ENCODE measurements at places on chromosomes 2 and 18. TPM values are rescaled to one million over a fixed set of nuclear protein-coding genes. Genes with fewer than 3 reads are reported as not detected.

Gene CCDC102B
- total RNA-seq = 1.7 TPM

Gene COLEC11
- 0.80 TPM for total RNA-seq

Gene CLEC4F
- total RNA-seq = 0.12 TPM

Gene UCN
- total RNA-seq = 1.0 TPM

Gene CD8A
- 1.2 TPM for total RNA-seq

Gene G6PC2
- not detected for total RNA-seq

Gene GPR39
- total RNA-seq = 12.3 TPM
